ENCODE measurements at places on chromosomes 11 and 22.

GRCh38 chr11:60821827-60822599 lies 19.9 kb upstream of the CCDC86 start:
- no peak for DNase-seq

GRCh38 chr22:50403701-50404101 lies 60.6 kb downstream of the PPP6R2 start:
- DNase-seq, result no peak

DNA sequence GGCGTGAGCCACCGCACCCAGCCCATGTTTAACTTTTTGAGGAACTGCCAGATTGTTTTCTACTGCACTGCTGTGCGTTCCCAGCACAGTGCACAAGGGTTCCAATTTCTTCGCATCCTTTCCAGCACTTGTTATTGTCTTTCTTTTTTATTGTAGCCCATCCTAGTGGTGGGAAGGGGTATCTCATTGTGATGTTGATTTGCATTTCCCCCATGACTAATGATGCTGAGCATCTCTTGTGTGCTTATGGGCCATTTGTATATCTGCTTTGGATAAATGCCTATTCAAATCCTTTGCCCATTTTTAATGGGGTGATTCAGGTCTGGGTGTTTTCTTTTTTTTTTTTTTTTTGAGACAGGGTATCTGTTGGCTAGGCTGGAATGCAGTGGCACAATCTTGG lies 36.6 kb upstream of the SYT7 start:
- DNase-seq, result no peak

DNA sequence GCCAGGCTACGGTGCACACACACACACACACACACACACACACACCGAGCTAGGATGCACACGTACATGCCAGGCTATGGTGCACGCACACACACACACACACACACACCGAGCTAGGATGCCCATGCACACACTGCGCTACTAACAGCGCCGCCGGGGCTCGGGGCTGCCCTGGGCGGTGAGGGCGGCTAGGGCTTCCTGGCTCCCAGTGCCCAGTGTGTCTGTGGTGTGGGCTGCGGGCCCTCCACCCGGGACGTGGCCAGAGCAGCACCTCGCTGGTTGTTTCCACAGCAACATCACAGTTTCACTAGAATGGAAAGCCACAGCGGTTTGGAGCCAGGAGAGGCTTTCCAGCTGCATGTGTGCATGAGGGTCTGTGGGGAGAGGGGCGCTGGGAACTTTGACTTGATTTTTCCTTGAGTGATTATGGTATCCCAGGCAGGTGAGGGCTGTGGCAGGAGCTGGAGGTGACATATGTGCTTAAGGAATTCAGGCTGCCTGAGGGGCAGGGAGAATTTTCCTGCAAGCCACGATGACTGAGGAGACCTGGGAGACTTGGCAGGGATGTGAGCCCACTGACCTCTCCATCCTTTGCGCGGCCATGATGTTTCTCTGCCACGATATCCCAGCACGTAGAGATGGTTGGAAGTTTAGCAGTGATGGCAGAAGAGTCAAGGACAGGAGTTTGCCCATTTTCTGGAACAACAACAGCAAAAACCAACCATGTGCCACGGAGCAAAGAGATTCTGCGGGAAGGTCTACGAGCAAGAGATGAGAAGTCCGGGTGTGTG lies 195.9 kb downstream of the SNX19 start:
- DNase-seq, result no peak

DNA sequence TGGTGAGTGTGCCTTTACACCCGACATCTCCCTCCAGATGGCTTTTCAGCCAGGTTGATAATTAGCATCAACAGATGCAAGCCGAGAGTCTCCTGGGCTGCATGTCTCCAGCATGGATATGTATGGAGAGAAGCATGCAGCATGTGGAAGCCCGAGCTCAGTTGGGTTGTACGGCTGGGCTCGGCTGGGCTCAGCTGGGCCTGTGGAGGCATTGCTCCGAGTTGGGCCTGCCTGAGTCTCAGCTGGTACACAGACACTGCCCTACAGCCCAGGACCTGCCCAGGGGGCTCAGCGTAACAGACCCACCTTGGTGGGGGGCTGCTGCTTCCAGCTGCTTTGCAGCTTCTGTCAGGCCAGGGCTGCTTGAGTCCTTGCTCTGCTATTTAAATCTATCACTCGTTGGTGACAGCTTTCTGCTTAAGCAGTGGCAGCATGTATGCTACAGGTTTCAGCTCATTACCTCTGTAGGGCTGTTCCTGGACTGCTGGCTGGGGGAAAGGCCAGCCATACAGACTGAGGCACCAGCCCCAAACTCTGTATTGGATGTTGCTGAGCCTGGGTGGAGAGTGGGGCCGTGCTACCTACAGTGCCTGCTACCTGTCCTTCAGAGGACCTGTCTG lies 115.5 kb downstream of the TEAD1 start:
- no peak for DNase-seq

DNA sequence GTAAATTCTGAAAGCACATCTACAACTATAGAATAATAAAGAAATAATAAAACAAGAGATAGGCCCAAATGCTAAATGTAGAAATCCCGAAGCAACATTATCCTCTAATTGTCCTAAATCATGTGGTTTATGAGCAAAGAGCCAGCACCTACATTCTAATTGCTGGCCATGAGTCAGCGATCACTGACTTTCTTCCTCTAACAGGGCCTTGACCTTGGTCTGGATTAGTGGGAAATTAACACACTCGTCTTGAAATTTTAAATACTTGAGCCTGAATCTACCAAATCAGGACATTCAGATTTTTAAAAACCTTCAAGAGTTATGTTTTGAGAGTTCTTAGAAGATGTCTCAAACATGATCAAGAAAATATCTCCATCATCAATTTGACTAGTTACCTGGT lies 727.6 kb downstream of the METTL15 start:
- DNase-seq, result no peak

DNA sequence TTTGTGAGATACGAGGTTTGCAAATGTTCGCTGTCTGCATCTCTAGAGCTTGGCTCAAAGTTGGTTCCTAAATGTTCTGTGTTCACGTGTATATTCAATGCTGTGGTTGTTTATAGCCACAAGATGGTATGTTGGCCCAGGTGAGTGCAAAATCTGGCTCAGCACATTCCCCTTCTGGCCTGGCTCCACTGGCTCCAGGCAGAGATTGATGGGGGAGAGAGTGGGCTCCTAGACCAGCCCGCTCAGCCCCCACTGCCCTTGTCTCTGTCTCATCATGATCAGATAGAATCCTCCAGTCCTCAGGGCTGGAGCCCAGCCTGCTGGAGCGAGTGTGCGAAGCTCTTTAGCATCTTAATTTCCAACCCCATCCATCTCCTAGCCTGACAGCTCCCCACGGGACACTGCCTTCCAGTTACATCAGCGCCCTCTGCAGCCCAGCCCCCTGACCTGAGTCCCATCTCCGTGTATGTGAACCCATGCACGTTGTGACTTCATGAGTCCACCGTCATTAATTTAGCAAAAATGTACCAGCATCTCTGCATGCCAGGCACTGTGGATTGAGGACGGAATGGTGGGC lies 2.0 kb downstream of the P2RX3 start:
- no peak for DNase-seq

DNA sequence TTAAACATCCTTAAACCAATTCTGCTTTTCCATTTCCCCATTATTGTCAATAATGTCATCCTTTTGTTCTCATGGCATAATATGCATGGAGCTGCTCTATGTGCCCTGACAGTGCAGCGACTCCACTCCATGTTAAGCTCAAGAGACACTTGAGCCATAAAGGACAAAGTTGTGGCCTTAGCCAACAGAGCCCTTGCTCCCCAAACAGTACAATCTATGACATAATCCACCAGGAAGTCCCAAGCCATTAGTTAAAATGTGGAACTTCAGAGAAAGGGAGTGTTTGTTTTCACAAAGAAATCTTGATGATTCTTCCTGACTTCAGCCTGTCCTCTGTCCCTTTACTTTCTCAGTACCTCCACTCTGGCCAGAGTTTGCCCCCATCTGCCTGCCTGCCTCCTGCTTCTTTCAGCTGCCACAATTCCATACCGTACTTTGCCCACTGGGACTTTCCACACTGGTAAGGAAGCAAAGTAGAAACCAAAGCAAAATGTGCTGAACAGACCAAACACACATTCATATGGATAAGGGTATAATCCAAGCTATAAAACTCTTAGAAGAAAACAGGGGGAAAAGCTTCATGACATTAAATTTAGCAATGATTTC lies 46.3 kb upstream of the ZC3H12C start:
- DNase-seq, result no peak

DNA sequence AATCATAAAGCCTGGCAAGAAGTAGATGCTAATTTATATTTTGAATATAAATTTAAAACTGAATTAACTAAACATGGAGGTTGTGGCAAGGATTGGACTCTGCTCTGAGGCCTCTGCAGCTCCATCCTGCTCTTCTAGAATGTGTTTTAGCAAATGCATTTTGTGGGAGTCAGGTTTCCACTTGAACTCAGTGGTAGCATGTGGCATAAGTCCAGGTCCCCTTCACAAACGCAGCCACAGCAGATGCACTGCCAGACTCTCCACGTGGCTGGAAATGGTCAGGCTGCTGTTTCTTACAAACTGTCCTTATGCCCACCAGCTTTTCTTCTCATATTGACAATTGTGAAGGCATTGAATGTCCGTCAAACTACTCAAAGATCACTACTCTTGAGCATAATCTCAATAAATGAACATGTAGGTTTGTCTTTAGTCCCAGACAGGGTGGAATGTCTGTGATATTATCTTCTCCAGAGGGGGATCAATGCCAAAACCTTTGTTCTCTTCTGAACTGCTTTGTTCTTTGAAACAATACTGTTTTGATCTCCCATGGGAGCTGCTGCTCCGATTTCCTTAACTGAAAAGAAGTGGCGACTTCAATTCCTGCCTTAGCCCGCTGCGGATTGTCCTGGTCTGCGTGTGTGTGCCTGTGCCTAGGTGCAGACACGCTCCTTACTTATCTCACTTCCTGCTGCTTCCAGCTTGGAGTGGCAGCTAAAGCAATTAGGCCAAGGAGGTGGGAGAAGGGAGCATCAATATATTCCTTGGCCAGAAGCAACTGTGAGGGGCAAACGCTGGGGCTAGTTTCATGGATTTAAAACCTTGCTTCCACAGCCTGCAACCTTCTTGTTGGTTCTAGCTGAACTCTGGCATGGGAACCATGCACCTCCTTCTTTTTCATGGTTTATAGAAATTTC lies 24.2 kb downstream of the EIF4G2 start:
- DNase-seq, result no peak

GRCh38 chr11:64364435-64364834 lies 5.5 kb downstream of the RPS6KA4 start:
- DNase-seq, result no peak

DNA sequence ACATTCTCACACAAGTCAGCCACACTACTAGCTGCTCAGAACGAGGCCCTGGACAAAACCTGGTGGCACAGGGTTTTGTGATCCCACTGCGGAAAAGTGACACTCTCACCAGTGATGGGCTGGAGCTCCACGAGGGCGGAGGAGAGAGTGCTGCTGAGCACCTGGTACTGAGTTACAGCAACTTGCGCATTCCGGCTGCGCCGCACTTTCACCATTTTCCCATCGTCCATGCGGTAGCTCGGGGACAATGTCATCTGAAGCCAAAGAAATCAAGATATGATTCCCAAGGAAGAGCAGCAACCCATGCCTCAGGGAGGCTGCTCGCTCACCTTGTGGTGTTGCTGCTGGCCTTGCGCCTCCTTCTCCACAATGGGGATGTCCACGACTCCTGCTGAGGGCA lies 6.1 kb downstream of the RPUSD4 start:
- no peak for DNase-seq

DNA sequence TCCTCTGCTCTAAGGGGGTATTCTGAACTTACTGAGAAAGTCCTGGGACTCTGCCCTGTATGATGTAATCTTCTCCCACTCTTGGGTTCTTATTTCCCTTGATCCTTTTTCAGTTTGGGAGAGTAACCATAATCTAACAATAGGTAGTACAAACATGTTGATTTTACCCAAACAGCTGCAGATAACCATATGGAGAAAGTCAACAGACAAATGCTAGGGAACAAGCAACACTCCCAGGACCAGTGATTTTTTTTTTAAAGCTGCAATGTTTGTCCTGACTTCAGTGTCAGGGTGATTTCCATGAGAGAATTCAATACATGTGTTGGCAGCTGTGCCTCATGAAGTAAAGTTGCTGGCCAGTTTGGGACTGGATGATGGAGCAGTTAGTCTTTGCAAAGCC lies 156.5 kb downstream of the FCHSD2 start:
- DNase-seq, result no peak

DNA sequence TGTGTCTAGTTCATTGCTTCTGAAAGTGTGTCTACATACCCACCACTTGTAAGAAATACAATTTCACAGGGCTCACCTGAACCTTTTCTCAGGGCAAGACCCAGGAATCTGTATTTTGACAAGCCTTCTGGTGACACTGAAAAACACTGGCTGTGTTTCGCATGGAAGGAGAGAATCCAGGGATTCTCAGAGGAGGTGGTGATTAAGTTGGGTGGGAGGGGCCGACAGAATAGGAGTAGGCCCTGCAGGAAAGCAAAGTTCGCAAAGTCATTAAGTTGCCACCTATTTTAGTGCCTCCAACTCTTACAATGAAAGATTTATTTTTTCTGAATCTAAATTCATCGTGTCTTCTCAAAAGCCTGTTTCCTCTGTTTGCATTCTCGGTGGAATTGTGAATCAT lies 186.8 kb downstream of the FAT3 start:
- DNase-seq, result no peak

GRCh38 chr11:34425360-34425759 lies 13.4 kb upstream of the CAT start:
- no peak for DNase-seq

- no peak for DNase-seq
Observed at GRCh38 chr11:72085621-72086351, 5.1 kb downstream of the LRRC51 start.

- DNase-seq, result no peak
Observed at GRCh38 chr11:1005928-1006327, 30.6 kb downstream of the MUC6 start.

- no peak for DNase-seq
Observed at GRCh38 chr11:128559496-128560103, 27.8 kb downstream of the ETS1 start.

- DNase-seq, result no peak
Observed at GRCh38 chr22:42340150-42340549, 69.7 kb upstream of the TCF20 start.

DNA sequence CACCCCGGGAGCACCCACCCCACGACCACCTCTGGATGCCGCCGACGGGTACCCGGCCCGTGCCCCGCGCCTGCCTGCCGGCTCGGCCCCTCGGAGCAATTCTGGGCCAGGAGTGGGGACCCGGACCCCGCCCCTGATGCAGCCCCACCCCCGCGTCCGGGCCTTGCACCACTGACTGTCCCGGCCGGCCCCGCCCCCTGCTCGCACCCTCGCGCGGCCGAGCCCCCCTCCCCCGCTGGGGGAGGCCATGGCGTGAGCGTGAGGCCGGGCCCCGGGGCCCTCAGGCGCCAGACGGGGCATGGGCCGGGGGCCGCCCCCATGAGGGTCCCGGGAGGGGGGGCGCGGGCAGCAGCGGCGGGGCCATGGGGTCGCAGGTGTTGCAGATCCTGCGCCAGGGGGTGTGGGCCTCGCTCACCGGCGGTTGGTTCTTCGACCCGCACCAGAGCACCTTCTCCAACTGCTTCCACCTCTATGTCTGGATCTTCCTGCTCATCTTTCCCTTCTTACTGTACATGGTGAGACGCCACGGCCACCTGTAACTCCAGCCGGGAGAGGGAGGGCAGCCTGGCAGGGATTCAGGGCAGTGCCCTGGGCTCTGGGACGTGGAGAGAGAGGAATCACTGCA lies 486 bp downstream of the PCNX3 start:
- no peak for DNase-seq
